ENCODE measurements at places on chromosomes 1 and 21.

- DNase-seq, result no peak
These were observed 11.5 kb downstream of the AZIN2 start for GRCh38 chr1:33092438-33092837.

DNA sequence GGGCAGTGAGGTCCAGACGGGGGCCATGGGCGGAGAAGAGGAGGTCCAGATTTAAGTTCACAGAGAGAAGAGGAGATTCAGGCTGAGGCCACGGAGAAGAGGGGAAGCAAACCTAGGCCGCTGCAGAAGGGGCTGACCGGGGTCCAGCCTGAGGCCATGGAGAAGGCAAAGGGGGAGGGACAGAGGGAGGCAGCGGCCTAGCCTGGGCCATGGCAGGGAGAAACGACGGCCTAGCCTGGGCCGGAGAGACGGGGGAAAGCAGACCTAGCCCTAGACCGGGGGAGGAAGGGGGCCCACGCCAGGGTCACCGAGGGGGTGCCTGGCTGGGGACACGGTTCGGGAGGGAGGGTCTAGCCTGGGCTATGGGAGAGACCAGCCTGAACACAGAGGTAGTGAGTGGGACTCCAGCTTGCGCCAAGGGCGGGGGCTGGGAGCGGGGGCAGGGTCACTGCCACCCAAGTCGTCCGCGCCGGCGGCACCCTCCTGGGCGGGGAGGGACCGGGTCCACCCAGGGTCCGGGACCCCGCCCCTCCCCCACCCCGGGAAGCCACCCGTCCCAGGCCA lies 459 bp downstream of the CAPZB start:
- DNase-seq, result no peak

DNA sequence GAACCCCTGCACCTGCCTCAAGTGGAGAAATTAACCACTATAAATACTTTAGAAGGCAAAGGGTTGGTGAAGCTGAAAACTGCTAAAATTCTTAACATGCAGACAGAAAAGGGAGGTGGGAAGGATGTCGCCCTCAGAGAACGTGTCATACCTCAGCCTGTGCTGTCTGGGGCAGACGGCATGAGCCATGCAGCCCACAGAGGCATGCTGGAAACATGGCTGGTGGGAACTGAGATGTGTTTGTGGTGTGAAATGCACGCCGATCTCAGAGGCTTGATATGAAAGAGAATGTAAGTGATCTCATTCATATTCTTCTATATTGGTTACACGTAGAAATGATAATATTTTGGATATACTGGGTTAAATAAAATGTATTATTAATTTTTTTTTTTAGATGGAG lies 16.3 kb downstream of the AGPAT3 start:
- DNase-seq, result no peak

- no peak for DNase-seq
These were observed 19.7 kb downstream of the STUM start for GRCh38 chr1:226568077-226568831.

GRCh38 chr1:60425528-60425927 lies 352.0 kb upstream of the C1orf87 start:
- no peak for DNase-seq

DNA sequence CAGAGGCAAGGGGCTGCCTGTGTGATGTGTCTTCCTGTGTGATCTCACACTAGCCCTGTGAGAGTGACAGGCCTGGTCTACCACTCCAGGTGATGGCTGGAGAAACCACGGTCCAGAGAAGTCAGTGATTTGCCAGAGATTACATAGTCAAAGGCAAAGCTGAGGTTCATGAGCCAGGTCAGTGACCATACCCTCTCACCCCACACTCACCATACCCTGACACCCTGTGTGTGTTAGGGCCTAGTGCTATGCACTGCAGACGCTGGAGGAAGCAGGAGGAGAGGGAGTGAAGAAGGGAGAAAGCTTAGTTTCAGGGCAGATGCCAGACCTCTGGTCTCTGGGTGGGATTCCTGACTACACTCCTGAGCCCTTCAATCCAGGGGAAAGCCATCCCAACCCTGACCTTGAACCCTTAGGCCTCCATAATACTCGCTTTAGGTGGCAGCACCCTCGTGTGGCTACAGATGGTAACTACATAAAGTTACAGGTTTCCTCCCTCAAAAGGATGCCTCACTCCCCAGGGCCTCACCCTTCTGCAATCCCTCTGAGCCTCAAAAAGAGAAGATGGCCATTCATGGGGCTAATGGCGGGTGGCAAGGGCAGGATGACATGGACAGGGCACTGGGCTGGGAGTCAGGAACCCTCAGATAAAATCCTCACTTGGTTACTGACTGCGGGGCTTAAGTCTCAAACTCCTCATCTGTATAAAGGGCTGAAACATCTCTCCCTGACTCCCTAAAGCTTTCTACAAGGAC lies 20.8 kb upstream of the SDC3 start:
- no peak for DNase-seq

DNA sequence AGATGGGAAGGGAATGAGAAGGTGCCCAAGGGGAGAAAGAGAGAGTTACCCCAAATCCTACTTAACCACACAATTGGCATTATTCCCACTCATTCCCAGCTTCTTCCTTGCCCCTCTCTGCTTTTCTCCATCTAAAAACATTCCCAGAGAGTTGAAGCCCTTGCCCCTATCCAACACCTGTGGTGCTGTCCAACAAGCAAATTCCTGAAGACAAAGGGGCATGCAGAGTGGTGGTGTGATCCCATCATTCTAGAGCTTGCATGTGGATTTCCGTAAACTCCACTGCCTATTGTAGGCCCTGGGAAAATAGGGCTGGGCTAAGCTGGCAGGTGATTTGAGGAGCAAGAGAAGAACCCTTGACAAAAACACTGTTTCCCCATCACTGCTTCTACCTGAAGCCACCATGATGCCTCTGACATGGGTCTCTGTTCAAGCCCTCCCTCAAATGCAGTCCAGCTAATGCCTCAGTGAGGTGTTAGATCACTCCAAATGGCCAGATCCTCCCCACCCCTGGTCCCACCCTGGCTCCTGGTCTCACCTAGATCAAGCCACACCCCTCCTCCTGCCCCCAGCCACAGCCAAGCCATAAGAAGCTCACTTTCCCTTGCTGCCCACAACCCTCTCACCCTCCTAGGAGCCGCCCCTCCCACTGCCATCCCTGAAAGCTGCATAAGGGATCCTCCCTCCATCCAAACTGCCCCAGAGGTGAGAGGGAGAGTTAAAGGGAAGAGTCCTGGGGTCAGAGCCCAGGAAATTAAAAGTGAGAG lies 29.5 kb downstream of the SYT2 start:
- DNase-seq, result no peak

DNA sequence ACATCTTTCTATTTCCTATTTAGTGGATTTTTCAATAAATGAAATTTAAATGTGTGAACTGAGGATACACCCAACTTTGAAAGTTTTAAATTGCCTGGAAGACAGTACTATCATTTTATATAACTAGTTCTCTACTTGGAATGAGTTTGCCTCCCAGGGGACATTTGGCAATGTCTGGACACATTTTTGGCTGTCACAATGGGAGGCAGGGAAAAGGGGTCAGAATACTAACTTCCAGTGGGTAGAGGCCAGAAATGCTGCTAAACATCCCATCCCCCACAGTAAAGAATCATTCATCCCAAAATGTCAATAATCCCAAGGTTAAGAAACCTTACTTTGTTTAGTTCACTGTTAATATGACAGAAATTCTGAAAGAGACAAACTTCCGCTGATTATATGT lies 13.2 kb upstream of the NRAS start:
- DNase-seq, result no peak

DNA sequence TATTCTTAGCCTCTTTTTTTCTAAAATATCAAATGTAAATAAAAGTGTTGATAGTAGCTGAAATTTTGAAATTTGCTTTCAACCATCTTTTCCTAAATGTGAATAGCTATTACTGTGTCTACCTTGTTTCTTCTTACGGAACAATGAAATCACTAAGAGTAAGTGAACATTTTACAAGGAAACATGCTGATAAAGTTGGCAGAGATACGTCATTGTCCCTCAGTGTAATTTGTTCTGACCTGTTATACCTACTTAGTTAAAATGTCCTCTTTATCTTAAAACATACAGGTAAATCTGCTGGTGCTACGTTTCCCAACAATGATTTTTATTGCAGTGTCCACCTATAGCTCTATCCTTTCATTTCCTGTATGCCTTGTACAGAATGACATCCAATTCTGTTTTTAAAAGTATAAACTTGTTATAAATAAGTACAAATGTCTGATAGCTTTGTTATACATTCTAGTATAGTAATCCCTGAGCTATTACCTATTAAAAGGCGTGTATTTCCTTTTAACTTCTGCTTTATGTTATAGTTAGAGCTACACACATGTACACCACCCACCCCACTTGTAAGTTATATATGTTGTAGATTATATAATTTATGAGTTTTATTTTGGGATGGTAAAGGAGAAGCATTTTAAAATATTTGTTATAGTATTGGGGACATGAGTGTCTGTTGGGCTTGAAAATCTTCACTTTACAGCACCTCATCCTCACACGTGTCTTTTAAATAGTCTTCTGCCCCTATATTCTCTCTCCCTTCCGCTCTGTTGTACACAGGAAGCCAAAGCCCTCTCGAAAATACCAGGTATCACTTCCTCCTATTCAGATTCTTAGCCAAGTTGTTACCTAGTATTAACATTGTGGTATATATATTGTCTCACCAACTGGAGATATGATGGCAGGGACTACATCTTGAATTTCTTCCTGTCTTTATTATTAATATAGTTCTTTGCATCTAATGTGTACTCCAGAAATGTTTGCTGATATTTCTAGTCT lies 25.2 kb downstream of the LAMC1 start:
- DNase-seq, result no peak

GRCh38 chr1:205587581-205587980 lies 44.2 kb downstream of the ELK4 start:
- DNase-seq, result no peak

DNA sequence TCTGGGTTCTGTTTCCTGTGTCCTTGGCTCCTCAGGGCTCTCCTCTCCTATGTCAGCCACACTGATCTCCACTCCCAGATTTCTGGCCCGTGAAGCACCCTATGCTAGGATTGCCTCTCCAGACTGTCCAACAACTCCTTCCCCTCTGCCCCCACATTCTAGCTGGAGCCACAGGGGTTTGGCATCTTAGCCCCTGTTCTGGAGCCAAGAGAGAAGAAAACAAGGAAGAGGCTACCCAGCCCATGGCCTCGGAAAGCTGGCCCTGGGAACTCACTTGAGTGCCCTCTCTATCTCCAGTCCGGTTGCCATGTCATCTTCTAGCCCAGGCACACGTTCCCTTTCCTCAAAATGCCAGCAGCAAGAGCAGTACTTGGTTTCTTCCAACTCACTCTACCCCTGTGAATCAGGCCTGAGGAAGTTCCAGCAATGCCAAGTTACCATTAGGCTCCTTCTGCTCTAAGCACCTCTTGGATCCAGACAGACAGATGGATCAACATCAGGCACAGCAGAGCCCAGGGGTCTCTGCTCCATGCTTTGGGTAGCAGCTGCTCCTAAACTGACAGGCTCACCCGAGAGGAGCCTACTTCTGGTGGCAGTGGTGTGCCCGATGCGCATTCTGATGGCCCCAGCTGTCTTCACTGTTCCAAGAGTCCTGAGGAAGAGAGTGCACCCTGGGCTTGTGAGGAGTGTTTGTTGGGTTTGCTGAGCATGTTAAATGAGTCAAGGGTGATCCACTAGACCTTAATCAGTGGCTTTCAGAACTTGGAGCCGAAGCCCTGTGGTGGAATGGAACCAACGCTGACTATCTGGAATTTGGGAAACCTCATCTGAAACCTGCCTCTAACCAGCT lies 11.6 kb upstream of the GPR61 start:
- no peak for DNase-seq

DNA sequence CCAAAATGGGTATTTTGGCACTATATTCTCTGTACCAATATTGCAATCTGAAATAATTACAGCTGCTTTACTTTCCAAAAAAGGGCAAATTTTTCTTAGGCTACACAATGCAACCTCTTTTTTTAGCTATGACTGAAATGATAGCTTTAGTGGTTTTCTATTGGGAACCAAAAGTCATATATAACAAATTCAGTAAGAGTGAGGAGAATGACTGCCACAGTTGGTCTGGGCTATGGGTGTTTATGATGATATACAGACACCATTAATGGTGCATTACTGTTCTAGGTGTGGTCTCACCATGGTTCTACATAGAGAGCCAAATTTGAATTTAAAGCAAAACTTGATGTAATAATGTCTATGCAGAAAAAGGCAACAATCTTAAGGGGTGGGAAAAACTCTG lies 72.3 kb upstream of the PTBP2 start:
- no peak for DNase-seq

GRCh38 chr21:42425591-42425990 lies 21.9 kb downstream of the UBASH3A start:
- DNase-seq, result no peak

DNA sequence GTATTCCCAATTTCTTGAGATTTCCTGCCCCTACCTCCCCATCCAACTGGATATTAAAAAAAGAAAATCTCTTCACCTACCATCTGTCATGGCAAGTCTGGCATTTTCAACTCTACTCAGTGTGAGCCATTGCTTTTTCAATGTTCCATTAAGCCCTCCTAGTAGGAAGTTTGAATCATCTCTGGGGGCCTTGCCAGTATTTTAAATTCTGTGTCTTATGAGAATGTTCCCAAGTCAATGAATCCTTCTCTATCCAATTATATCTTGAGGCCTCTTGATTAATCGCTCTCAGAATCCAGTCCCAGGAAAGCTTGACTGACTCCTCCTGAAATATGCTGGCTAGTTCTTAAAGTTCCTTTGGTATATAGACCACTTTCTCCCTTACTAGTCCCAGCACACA lies 91.5 kb downstream of the NGF start:
- peak; percentile 44 for DNase-seq

DNA sequence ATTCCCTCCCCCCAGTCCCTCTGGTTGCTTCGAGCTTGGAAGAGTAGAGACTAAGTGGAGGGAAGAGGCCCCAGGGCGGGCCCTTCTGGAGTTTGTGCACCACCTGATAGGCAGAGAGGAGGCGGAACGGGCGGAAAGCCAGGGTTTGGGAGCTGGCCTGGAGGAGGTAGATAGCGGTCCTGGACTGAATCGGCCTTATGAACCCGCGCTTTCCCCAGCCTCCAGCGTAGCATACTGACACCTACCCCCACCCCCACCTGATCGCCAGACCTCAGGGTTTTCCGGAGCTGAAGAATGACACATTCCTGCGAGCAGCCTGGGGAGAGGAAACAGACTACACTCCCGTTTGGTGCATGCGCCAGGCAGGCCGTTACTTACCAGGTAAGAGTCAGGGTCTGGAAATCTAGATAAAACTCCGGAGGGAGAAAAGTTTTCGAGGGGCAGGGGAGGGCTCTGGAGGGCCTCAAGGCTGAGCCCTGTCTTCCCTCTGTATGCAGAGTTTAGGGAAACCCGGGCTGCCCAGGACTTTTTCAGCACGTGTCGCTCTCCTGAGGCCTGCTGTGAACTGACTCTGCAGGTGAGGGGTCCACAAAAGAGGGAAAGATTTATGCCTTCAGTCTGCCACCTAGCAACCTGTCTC lies 705 bp downstream of the UROD start:
- DNase-seq, result peak; percentile 59

DNA sequence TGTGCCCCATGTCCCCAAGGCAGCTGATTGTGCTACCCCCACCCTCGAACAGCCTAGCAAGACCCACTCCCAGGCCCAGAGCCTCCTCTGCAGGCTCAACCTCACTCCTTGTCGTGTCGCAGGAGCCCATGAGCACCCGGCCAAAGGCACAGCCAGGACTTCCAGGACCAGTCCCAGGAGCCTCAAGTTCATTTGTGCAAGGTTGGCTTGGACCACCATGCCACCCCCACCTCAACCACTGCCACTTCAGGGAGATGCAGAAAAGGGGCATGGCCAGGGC lies 54.4 kb upstream of the KRTAP11-1 start:
- DNase-seq, result no peak

- DNase-seq, result no peak
These were observed 22.5 kb upstream of the CNTN2 start for GRCh38 chr1:205020466-205020865.

GRCh38 chr1:160623227-160623633 lies 23.6 kb downstream of the SLAMF1 start:
- no peak for DNase-seq

All from astrocyte of the spinal cord (primary cell).